ENCODE measurements at places on chromosomes 1 and 21. TPM values are rescaled to one million over a fixed set of nuclear protein-coding genes. Genes with fewer than 3 reads are reported as not detected.

Gene CASQ1
- not detected for total RNA-seq

Gene KIAA0040
- 13.1 TPM for total RNA-seq

Gene OR2T11
- total RNA-seq = not detected

Gene KPRP
- not detected for total RNA-seq

Gene FCGR2B
- total RNA-seq = 3.1 TPM

Gene PODN
- total RNA-seq = not detected

Gene DPYD
- 0.18 TPM for total RNA-seq
